H9 (cell line): ENCODE measurements at places on chromosomes 7 and 10.

DNA sequence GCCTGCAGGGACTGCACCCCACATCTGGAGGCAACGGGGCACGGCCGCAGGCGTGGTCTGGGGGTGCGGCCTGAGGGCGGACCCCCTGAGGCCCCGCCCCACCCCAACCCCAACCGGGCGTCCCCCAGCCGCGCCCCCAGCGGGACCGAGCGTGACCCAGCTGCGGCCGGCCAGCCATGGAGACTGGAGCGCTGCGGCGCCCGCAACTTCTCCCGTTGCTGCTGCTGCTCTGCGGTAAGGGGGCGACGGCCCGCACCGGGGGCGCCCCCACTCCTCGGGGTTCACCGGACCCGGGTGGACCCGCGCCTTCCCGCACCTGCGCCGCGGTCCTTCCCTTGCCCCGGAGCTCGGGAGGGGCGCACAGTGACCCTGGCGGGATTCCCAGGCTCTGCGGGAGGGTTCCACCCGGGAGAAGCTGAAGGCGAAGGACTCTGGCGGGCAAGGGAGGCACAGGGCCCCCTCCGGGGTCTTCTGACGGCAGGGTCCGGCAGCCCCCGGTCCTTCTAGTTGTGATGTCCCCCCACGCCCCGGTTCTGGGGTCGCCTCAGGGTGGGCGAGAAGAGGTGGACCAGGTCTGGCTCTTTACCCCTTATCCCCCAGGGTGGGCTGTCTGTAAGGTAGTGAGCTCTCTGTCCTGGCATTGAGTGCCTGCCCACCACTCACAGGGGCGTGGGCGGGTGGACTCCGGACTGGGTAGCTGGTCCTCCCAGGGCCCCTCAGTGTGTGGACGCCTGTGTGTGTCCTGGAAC, at the start of gene RAMP3:
TSS of gene RAMP3 (plus strand) at position 139 of the 749 bp plus-strand sequence. CDS start at position 177, 38 bp downstream.
- H3K36me3 ChIP-seq, result no peaks in the 10 kb centered on the region; the same call in 2 of the 3 replicates
- H3K4me1 ChIP-seq, result no peaks in the 10 kb centered on the region
- peak within 1 kb of the TSS; percentile 67 for H3K4me3 ChIP-seq
- DNase-seq, result no peak
- H3K27me3 ChIP-seq, result peaks cover 10% of the 10 kb centered on the region; the same call in 1 of the 2 replicates
- no peak within 1 kb of the TSS for H3K27ac ChIP-seq

DNA sequence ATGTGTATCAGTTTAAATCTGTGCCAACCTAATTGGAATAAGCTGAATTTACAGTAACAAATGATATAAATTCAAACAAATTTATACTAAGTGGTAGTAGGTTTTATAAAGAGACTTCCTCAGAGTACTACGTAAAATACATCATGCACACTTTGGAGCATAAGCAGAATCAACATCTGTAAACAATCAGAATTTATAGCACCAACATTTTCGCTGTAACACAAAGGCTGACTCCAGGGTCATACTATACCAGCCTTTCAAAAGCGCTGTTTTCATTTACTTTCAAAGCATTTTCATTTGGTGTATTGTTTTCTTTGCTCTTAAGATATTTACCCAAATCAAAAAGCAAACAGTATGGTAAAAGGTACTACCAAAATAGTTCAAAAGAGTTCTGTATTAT, 29.3 kb upstream of the TMEM168 start:
- H3K36me3 ChIP-seq, result no peaks in the 10 kb centered on the region
- no peak overlapping the region for H3K27ac ChIP-seq
- H3K27me3 ChIP-seq, result no peaks in the 10 kb centered on the region
- DNase-seq, result no peak
- no peak overlapping the region for H3K4me3 ChIP-seq

DNA sequence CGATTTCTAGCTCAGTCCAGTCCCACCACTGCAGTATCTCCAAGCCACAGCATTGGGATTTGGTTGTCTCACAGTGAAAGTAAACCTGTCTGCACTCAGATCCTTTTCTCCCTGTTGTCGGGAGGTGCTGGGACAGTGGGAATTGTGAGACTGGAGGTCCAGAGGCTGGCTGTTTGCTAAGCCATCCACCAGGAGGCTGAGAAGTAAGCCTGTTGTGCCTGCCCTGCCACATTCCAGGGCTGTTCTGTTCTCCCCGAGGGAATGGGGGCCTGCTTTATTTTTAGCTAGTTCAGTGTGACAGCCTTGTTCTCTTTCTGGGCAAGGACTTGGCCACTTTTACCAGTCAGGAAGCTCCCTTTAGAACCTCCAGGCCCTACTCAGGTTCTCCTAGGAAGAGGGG, 54.9 kb downstream of the HK1 start:
- no peak overlapping the region for H3K4me3 ChIP-seq
- no peaks in the 10 kb centered on the region for H3K27me3 ChIP-seq
- DNase-seq, result peak; percentile 81
- peaks cover 1% of the 10 kb centered on the region; the same call in 2 of the 3 replicates for H3K36me3 ChIP-seq

GRCh38 chr10:101014966-101015581, 15.5 kb downstream of the LZTS2 start:
- no peak for DNase-seq
- no peaks in the 10 kb centered on the region for H3K36me3 ChIP-seq
- no peak overlapping the region for H3K4me3 ChIP-seq
- H3K27ac ChIP-seq, result no peak overlapping the region
- H3K27me3 ChIP-seq, result peaks cover 17% of the 10 kb centered on the region; the same call in 1 of the 2 replicates

- DNase-seq, result no peak
- no peak overlapping the region for H3K4me3 ChIP-seq
- H3K27me3 ChIP-seq, result no peaks in the 10 kb centered on the region
- H3K36me3 ChIP-seq, result no peaks in the 10 kb centered on the region
Observed at GRCh38 chr10:59234816-59235429, 58.5 kb downstream of the PHYHIPL start.

DNA sequence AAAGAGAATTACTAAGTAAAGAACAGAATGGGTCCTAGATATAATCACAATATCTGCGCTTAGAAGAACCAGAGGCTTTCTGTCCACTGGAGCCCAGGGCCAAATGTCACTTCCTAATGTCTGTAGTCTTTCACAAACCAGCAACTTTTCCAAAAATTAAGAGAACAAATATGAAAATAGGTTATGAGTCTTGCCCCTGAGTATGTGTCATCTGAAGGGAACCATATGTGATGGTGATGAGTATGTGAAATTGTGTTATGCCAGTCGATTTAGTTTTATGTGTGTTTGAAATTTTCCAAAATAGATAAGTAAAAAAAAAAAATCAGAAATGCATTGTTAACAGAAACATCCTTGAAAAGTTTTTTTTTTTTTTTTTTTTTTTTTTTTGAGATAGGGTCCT, 15.4 kb upstream of the HTR5A start:
- no peak overlapping the region for H3K4me3 ChIP-seq
- H3K27ac ChIP-seq, result no peak overlapping the region
- no peaks in the 10 kb centered on the region for H3K27me3 ChIP-seq
- peaks cover 1% of the 10 kb centered on the region; the same call in 2 of the 3 replicates for H3K36me3 ChIP-seq
- H3K4me1 ChIP-seq, result no peaks in the 10 kb centered on the region
- DNase-seq, result no peak

DNA sequence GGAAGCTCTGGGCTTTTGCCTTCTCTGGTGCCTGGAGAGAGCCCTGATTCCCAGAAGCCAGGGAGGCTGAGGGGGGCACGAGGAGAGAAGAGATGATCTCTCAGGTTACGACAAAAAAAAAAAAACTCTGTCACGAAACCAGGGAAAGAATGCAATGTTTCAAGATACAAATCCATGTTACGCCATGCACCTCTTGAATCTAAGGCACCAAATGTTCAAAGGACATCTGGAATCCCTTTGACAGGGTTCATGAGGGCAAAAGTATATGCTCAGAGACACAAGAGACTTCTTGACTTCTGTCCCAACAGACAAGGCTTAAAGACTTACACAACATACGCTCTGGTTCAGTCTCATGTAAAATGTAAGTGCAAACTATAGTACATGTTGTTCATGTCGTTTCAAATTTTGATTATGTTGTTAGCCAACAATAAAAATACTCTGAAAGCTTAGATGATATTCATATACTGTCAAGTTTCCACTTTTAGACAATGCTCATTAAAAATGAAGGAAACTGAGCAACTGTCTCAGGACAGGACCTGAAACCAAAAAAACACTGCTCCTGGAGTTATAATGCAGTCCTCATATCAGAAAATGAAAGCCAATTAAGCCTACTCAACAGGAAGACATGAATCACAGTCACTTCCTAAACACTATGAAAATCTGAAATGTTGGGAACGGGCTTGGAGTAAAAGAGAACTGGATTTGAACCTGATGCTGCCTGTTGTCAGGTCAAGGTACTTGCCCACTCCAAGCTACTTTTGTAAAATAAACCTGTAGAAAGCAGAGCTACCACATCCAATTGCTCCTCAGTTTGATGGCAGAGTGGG, 72.3 kb downstream of the CHCHD3 start:
- no peak overlapping the region for H3K4me3 ChIP-seq
- H3K4me1 ChIP-seq, result no peaks in the 10 kb centered on the region
- 0 out of 2 replicates have a peak, but pooled peaks cover 1% of the 10 kb centered on the region for H3K36me3 ChIP-seq
- H3K27me3 ChIP-seq, result no peaks in the 10 kb centered on the region

GRCh38 chr10:90822508-90822907, 35.3 kb downstream of the HTR7 start:
- no peaks in the 10 kb centered on the region for H3K27me3 ChIP-seq
- no peak overlapping the region for H3K4me3 ChIP-seq
- DNase-seq, result peak; percentile 31
- no peak overlapping the region for H3K27ac ChIP-seq
- no peaks in the 10 kb centered on the region for H3K4me1 ChIP-seq

DNA sequence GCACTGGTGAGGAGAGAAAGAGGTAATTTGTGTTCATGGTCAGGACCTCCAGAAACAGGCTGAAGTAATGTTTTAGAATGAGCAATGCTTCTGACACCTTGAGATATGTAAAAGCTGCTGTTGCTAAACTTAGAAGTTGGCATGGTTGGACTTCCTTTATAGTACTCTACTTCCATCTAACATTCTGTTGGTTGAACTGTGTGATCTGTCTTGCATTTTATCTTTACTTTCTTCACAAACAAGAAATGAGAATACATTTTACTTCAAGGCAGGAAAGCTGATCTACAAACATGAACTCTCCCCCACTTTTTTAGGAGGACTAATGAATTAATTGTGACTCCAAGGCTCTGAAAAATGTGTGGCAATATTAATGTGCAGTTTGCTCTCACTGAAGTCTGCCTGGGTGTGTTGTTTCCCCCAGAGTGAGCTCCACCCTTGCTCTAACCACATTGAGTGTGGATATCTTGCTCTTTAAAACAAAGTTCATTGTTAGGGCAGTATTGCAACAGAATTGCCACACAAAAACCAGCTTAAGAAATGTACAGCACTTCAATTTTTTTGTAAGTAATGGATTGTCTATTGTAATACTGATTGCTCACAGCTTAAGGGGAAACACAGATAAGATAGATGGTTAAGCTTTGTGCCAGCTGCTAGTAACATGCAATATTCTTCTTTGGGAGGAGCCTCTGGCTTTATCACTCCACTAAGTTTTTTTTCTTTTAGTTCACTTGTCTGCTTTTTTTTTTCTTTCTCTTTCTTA, 69.0 kb downstream of the ADD3 start:
- no peaks in the 10 kb centered on the region for H3K27me3 ChIP-seq
- no peaks in the 10 kb centered on the region for H3K36me3 ChIP-seq
- no peak overlapping the region for H3K4me3 ChIP-seq
- no peak overlapping the region for H3K27ac ChIP-seq

- H3K36me3 ChIP-seq, result no peaks in the 10 kb centered on the region
- DNase-seq, result no peak
- H3K27ac ChIP-seq, result no peak overlapping the region
- no peak overlapping the region for H3K4me3 ChIP-seq
- no peaks in the 10 kb centered on the region for H3K4me1 ChIP-seq
Observed at GRCh38 chr7:82897500-82897899, 265.2 kb downstream of the PCLO start.

DNA sequence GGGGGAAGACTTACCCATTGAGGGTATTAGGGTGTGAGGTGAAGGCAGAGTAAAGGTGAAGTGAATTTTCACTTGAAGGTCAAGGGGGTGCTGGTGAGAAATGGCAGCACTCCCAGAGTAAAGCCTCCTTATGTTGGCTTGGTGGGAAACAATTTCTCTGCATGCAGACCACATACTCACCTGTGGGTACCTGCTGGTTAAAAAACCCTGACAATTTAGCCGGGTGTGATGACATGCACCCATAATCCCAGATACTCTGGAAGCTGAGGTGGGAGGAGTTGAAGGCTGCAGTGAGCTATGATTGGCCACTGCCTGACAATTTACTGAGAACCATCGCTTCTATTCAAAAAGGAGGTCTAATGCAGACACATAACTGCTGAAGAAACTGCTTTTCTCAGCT, 5.5 kb downstream of the DNAJB9 start:
- no peaks in the 10 kb centered on the region for H3K4me1 ChIP-seq
- H3K36me3 ChIP-seq, result peaks cover 32% of the 10 kb centered on the region
- no peak for DNase-seq

- H3K27ac ChIP-seq, result no peak overlapping the region
- no peak overlapping the region for H3K4me3 ChIP-seq
- DNase-seq, result no peak
- H3K4me1 ChIP-seq, result no peaks in the 10 kb centered on the region
- no peaks in the 10 kb centered on the region for H3K27me3 ChIP-seq
Observed at GRCh38 chr10:6642876-6643275, 62.8 kb upstream of the PRKCQ start.

DNA sequence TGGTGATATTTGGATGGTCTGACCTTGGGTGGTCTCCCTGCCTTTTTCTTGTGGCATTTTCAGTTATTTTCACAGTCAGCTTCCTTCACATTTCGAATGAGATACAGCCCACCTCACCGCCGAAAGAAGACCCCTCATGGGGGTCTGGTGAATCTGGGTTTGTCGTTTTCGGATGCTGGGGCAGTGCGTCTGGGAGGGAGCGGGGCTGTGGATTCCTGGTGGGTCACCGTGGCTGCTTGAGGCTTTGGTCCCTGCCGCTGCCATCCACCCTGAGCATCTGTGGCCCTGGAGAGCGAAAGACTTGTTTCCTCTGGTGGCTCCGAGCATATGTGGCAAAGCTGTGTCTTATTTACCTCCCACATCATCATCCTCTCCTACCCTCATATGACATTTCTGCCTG, 43.1 kb downstream of the LHPP start:
- DNase-seq, result no peak
- peaks cover 22% of the 10 kb centered on the region for H3K36me3 ChIP-seq
- H3K4me1 ChIP-seq, result no peaks in the 10 kb centered on the region
- H3K27ac ChIP-seq, result no peak overlapping the region
- no peaks in the 10 kb centered on the region for H3K27me3 ChIP-seq
- no peak overlapping the region for H3K4me3 ChIP-seq

GRCh38 chr7:1103009-1103788, 15.3 kb downstream of the GPER1 start:
- no peak for DNase-seq
- H3K36me3 ChIP-seq, result peaks cover 1% of the 10 kb centered on the region; the same call in 2 of the 3 replicates
- H3K4me3 ChIP-seq, result no peak overlapping the region
- H3K27me3 ChIP-seq, result no peaks in the 10 kb centered on the region

- no peak overlapping the region for H3K4me3 ChIP-seq
- no peaks in the 10 kb centered on the region for H3K27me3 ChIP-seq
- no peaks in the 10 kb centered on the region for H3K4me1 ChIP-seq
- no peak overlapping the region for H3K27ac ChIP-seq
- no peak for DNase-seq
Observed at GRCh38 chr7:17010637-17011300, 129.0 kb upstream of the AGR3 start.

- no peaks in the 10 kb centered on the region for H3K27me3 ChIP-seq
- no peaks in the 10 kb centered on the region for H3K36me3 ChIP-seq
- no peak overlapping the region for H3K4me3 ChIP-seq
- H3K27ac ChIP-seq, result no peak overlapping the region
- H3K4me1 ChIP-seq, result no peaks in the 10 kb centered on the region
- DNase-seq, result no peak
Observed at GRCh38 chr10:88983939-88984338, 6.7 kb upstream of the FAS start.

GRCh38 chr7:87369216-87369615, 23.8 kb downstream of the CROT start:
- H3K27ac ChIP-seq, result no peak overlapping the region
- H3K4me1 ChIP-seq, result no peaks in the 10 kb centered on the region
- H3K36me3 ChIP-seq, result no peaks in the 10 kb centered on the region
